ENCODE measurements at places on chromosomes 16 and 17.

- DNase-seq = no peak
Observed at GRCh38 chr17:79740413-79740812, 9.7 kb downstream of the ENPP7 start.

DNA sequence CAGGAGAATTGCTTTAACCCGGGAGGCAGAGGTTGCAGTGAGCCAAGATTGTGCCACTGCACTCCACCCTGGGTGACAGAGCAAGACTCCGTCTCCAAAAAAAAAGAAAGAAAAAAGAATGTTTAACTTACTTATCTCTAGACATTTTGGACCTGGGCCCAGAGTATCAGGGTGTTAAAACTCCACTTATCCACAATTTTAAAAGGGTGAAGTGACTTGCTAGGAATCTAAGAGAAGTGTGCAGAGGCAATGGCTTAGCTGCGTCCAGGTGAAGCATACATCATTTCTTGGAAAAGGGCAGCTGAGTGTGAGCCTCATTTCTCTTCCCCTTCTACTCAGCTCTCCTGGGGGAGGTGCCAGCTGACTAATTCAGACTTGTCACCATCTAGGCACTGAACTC is 25.1 kb downstream of the ALDH3A2 start:
- no peak for DNase-seq

DNA sequence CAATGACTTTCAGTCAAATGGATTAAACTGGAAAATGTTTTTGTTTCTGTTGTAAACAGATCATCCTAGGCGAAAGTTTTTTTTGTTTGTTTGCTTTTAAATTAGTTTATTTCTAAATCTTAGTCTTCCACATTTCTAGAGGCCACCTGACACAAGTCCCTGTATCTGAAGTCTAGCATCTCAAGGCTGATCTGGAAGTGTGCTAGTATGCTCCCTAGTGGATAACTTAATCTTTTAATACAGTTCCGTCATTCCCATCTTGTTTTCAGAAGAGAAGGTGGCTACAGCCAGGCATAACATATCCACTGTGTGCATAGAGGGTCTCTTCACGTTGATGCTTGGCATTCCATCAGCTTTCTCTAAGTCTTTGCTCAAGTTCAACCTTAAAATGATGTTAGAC is 7.6 kb downstream of the IFT20 start:
- no peak for DNase-seq

DNA sequence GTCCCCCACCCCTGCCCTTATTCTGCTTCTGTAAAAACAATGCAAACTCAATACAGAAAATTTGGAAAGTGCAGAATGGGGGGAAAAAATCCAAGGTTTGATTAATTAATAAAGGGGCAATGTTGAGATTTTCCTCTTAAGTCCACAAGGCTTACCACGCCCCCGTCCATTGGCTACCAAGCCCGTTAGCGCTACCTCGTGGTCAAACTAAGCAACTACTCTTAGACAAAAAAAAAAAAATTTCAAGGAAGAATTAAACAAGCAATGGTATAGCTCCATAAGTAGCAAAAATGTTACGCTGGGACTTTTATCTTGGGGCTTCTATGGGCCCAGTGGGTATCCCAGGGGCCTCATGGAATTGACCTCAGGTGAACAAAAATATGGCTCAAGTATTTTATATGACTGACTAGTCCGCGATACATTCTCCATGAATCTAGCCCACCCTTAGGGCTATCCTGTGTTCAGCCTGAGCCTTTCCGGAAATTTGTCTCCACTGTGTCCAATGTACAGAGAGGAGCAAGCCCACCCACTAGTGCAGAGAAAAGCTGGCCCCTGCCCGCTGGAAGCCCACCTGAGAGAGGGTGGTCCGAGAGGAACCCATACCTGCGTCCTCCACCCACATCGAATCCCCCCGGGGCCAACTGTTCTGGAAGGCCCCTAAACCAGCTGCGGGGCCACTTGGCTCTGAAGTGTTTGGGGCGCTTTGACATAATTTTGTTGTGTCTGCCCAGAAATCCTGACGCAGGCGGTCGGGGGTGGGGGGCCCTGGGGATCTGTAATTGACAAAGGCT is 19.1 kb upstream of the TEX2 start:
- peak; percentile 70 for DNase-seq

DNA sequence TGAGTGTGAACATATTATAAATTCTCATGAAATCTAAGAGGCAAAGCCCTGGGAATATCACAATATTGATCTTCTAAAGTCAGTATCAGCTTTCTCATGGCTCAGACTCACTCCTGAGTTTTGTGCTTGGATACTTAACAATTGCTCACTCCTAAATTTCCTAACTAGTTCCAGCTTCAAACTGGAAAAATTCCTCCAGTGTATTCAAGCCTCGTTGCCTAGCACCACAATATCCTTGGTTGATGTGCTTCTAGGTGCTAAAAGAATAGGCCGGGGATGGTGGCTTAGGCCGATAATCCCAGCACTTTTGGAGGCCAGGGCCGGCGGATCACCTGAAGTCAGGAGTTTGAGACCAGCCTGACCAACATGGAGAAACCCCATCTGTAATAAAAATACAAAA is 62.5 kb downstream of the XYLT1 start:
- no peak for DNase-seq

DNA sequence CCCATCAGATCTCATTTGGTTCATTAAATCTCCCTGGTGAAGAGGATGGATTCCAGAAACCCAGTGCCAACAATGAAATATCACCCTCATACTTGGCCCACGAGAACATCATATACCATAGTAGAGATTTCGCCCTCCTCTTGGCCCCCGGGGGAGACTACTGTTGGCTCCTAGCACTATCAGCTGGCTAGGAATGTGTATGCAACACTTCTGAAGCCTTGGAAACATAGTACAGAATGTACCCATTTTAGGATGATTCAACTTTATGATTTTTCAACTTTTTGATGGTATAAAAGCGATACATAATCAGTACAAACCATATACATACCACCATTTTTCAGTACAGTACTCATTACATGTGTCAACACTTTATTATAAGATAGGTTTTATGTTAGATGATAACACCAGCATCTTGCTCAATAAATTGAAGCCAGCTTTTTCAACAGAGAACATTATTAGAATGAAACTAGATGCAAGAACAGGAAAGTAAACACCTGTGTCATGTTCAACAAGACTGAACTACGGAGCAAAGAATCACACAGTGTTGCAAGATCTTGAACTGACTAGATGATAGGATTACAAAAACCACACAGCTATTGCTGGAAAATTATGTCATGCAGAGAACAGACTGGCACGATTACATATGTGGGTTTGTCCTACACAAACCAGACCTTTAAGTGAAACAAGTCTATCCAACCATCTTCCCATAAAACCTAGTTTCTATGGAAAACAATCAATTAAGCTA is 17.2 kb downstream of the RSL1D1 start:
- DNase-seq = no peak

GRCh38 chr17:59513934-59514841 is 51.2 kb upstream of the DHX40 start:
- no peak for DNase-seq

GRCh38 chr17:42271006-42271778 is 5.0 kb downstream of the STAT5B start:
- DNase-seq = no peak

- peak; percentile 22 for DNase-seq
Observed at GRCh38 chr16:68760671-68761275, 23.7 kb downstream of the CDH1 start.

- no peak for DNase-seq
Observed at GRCh38 chr16:16988963-16989362, 481.8 kb downstream of the XYLT1 start.

- DNase-seq = no peak
Observed at GRCh38 chr16:82370282-82370681, 200.3 kb upstream of the MPHOSPH6 start.

DNA sequence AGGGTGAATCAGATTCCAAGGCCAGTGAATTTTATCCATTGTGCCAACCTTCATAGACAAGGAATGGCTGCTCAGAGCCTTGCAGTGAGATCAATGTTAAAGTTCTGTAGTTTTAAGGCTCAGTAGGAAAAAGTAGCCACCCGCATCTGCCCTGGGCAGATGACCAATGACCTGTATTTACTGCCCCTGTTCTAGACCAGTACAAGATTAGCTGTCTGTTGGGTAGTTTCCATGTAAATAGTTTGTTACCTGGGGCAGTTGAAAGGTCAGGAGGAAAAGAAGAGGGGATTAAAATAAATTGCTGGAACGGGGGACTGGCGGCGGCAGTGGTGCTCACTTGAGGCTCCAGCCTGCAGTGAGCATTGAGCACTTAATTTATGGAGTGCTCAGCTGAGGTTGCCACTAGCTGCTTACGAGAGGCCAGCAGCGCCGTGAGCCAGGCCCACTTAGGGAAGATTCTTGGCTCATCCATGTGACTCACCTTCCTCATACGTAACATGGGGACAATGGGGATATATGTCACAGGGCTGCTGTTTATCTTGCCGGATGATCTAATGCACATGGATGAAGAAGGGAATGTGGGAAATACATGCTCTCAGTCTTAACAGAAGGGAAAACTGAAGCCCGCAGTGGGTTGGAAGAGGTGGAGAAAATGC is 10.7 kb upstream of the NOS2 start:
- DNase-seq = no peak

GRCh38 chr16:24328835-24329452 is 72.8 kb downstream of the CACNG3 start:
- no peak for DNase-seq

GRCh38 chr16:3825103-3825502 is 55.4 kb downstream of the CREBBP start:
- DNase-seq = no peak

- DNase-seq = no peak
Observed at GRCh38 chr16:56116577-56116964, 74.7 kb upstream of the GNAO1 start.

GRCh38 chr16:74586948-74587347 is 20.0 kb downstream of the GLG1 start:
- no peak for DNase-seq

GRCh38 chr16:8623634-8624033 is 2.1 kb downstream of the METTL22 start:
- no peak for DNase-seq

GRCh38 chr17:67021196-67021595 is 23.2 kb upstream of the CACNG1 start:
- DNase-seq = no peak

DNA sequence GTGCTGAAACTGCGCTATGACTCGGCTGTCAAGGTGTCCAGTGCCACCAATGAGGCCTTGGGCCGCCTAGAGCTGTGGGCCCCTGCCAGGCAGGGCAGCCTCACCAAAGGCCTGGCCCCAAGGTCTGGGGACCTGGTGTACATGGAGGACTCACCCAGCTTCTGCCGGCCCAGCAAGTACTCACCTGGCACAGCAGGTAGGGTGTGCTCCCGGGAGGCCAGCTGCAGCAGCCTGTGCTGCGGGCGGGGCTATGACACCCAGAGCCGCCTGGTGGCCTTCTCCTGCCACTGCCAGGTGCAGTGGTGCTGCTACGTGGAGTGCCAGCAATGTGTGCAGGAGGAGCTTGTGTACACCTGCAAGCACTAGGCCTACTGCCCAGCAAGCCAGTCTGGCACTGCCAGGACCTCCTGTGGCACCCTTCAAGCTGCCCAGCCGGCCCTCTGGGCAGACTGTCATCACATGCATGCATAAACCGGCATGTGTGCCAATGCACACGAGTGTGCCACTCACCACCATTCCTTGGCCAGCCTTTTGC is 25.0 kb downstream of the WNT9B start:
- no peak for DNase-seq

GRCh38 chr16:56192635-56192945 is 1.3 kb downstream of the GNAO1 start:
- DNase-seq = no peak

DNA sequence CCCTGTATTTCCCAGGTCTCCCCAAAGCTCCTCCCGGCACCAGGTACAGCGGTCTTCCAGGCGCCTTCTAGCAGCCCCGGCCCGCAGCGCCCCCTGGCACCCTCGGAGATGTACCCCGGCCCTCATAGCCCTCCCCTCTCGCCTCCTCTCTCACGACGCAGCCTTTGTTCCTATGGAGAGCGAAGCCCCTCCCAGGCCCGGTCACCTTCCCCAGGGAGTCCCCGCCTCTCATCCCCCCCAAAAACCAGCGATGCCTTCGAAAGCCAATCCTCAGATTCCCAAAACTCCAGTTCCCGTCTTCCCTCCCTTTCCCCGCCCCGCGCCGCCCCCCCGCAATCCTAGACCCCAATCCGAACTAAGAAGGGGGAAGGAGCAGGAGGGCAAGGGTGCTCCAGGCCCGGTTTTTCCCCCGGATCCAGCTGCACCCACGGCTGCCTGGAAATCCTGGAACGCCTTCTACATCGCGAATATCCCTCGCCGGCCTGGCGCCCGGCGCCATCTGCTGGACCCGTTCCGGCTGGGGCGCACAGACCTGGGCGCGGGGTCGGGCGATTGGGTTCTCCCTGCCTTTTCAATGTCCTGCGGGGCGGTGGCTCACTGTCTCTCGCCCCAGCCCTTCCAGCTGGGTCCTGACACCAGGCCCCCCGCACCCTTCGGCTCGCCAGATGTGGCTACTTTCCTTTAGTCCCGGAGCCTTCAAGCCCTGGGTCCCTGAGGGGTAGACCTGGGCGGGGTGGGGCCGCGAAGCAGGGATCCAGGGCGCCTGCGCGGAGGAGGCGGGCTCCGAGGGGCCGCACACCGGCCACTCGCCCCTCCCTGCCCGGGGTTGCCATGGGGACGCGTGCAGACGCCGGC is at the start of gene DNAH2:
TSS of gene DNAH2 (plus strand) at position 844 of the 855 bp plus-strand sequence. CDS start 1,991 bp downstream, outside the sequence.
- DNase-seq = peak; percentile 44

GRCh38 chr16:80741724-80742123 is 62.7 kb downstream of the CDYL2 start:
- no peak for DNase-seq

DNA sequence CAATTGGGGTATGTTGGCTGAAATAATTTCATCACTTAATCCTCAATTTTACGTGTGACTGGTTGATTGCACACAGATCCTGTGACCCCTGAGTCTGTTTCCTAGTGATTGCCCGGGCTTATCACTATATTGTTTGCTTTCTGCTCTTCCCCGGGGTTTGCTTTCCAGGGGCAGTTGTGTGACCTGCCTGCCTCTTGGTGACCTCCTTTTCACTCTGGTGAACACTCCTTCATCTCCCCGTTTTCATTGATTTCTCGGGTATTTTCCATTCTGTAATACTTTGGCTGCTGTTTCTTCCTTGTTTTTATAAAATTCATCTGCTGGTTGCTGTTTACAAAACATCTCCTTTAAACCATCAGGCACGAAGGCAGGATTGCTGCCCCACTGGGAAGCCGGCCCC is 36.0 kb downstream of the NTN1 start:
- no peak for DNase-seq

DNA sequence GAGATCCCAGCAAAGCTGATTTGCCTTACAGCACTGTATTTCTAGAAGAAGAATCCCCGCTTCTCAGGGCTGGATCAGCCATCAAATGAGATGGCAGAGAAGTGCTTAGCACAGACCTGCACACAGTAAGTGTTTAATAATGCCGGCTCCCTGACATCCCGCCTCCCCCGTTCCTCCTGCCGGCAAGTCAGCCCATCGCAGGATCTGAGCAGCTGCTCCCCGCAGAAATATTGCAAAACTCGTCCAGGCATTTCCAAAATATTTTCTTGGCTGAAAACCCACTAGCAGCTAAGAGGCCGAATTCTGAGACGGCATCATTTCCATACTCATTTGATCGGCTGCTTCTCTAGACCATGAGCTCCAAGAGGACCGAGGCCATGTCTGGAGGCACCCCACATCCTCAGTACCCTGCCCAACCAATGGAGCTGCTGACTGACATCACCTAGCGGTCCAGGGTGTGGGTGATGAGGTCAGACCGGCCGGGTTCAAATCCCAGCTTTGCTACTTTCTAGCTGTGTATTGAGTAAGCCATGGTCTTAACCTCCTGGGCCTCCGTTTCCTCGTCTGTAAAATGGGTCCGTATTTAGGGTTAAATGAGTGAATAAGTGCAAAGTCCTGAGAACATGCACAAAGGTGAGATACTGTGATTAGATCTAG is 251.5 kb downstream of the KATNIP start:
- no peak for DNase-seq

Measured in activated CD4-positive, alpha-beta T cell treated with anti-CD3 and anti-CD28 coated beads, Interleukin-2, amount 10 ng/mL, durations not matched to agents 7 days and 5 days (primary cell).